ENCODE measurements at places on chromosomes 4 and X.

DNA sequence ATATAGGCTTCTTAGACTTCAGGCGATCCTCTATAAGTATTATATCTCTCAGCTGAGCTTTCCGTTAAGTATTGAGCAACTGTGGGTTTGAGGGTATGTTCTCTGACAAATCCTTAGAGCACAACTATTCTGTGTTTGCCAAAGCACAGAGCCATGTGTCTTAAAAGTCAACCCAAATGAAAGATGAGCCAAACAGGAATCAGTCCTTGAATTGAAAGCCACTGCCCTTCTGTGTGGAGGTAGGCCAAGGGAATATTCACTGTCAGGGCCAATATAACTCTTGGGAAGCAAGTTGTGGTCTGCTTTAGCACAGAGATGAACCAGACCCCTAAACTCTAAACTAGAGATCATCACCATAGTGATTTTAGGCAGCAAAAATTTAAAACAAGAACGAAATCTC, 164.0 kb downstream of the STAG2 start:
- no peak for DNase-seq

DNA sequence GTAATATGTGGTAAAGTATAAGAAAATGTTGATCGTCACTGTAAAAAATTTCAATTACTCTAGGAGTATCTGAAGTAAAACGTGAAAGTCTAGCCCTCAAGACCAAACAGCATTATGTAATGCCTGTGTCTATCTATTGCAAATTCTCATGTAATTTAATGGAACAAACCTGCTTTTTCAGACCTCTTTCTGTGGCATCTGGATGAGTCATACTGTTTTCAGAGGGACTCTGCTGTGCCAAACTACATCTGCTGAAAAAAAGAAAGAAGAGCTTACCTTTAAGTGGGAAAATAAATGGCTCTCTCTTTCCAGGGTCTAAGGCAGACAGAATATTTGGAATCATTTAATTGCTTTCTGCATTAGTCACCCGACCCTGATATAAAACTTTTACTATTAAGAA, 89.8 kb upstream of the ARMCX2 start:
- no peak for DNase-seq

DNA sequence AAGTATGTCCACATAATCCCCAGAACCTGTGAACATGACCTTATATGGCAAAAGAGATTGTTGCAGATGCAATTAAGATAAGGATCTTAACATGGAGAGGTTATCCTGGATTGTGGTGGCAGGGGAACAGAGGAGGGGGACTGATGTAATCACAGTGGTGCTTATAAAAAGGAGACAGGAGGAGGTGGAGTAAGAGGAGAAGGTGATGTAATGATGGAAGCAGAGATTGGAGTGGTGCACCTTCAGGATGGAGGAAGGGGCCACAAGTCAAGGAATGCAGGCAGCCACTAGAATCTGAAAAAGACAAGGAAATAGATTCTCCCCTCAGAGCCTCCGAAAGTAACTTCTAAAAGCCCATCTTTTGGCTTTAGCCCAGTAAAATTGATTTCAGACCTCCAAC, 388.4 kb downstream of the BCOR start:
- no peak for DNase-seq

DNA sequence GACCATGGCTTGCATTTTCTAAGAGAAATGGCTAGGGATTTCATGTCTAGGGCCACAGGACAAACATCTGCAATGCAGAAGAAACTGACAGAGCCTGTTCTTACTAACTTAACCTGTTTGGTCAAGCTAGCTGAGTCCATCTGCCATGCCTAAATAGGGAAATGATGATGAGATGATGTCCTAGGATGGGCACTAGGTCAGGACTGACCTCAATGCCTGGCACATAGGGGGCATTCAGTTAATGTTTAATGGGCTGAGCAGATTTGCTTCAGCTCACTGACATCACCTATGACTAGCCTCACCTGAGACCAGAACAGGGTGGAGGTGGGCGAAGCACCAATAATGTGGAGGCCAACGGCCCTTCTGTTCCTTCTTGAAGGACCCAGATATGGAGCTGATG, 174.2 kb upstream of the SCML1 start:
- no peak for DNase-seq

- no peak for DNase-seq
These were observed 127.6 kb upstream of the ETNPPL start for GRCh38 chr4:108890484-108890881.

DNA sequence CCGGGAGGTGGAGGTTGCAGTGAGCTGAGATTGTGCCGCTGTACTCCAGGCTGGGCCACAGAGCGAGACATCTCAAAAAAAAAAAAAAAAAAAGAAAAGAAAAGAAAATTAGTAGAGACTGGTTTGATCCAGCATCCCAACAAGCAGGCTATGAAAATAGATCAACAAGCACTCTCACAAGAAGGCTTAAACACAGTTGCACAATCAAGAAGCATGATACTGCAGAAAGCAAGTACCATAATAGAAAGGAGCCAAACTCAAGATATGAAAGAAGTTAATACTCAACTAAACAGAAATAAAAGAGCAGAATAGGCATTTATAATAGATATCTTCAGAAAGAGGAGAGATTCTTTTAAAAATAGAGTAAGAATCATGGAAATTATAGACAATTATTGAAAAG, 10.6 kb downstream of the TLR6 start:
- no peak for DNase-seq

GRCh38 chrX:46477435-46477834, 67.8 kb downstream of the ZNF674 start:
- DNase-seq = no peak

DNA sequence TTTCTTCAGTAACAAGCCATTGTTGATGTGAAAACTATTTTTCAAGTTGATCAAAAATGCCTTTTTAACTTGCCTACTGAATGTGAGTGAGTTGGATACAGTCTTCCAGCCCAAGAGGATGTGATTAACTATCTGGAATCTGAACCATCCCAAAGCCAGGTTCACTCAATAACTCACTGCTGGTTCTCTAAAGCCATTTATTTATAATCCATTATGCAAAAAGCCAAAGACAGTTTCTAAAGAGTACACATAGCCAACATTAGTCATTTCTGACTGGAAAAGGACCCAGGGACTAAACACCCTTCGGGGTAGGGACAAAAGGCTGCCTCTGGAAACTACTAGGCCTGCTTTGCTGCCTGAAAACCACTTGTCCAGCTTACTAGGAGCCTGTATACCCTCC, 109.6 kb downstream of the SHROOM4 start:
- no peak for DNase-seq

- DNase-seq = no peak
These were observed 64.4 kb upstream of the NAP1L5 start for GRCh38 chr4:88761861-88762523.

DNA sequence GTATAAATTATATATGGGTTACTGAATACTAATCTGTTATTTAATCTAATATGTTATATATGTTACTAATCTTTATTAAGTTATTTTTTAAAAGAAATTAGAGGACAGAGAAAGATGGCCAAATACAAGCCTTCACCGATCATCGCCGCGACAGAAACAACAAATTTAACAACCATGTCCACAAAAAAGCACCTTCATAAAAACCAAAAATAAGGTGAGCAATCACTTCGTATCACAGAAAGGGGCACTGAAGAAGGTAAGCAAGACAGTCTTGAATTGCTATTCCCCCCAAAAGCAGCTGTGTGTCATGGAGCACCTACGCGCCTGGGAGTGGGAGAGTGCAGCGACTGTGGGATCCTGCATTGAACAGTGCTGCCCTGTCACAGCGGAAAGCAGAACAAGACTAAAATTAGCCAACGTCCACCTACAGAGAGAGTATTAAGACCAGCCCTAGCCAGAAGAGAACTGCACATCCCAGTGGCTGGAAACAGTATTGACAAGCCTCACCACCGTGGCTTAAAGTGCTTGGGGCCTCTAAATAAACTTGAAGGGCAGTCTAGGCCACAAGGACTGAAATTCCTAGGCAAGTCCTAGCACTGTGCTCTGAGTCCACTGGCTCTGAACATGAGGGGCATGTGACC, 38.5 kb downstream of the LRBA start:
- DNase-seq = no peak

GRCh38 chr4:39631700-39632079, 7.0 kb downstream of the SMIM14 start:
- no peak for DNase-seq
